ENCODE measurements at places on chromosomes 12 and 14.

GRCh38 chr14:39318574-39318973 lies 84.9 kb downstream of the MIA2 start:
- no peak for DNase-seq

DNA sequence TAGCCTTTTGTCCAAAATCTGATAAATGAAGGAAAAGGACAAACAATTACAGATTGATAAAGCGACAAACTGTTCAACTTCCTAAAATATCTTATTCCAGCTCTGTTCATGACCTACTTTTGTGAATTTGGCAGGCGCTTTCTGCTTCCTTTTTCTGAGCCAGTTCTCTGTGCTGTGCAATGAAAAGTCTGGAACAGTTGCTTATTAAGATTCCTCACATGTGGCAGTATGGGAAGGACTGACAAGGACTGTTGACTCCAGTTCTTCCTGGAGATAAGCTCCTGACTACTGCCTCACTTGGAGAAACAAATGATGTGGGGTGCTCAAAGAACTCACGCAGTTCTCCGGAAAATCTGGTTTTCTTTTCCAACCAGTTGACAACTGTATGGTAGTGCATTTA lies 58.3 kb upstream of the ANP32D start:
- DNase-seq, result no peak

GRCh38 chr12:130433411-130433810 lies 95.7 kb downstream of the PIWIL1 start:
- DNase-seq, result no peak

GRCh38 chr14:58131386-58131785 lies 20.6 kb downstream of the ARMH4 start:
- no peak for DNase-seq

- no peak for DNase-seq
These were observed 1.2 kb downstream of the ZNF641 start for GRCh38 chr12:48349471-48349870.

- no peak for DNase-seq
These were observed 67.5 kb downstream of the SLC38A1 start for GRCh38 chr12:46201284-46201789.
